SK-MEL-5 (cell line): ENCODE measurements at places on chromosomes 1 and 21.

DNA sequence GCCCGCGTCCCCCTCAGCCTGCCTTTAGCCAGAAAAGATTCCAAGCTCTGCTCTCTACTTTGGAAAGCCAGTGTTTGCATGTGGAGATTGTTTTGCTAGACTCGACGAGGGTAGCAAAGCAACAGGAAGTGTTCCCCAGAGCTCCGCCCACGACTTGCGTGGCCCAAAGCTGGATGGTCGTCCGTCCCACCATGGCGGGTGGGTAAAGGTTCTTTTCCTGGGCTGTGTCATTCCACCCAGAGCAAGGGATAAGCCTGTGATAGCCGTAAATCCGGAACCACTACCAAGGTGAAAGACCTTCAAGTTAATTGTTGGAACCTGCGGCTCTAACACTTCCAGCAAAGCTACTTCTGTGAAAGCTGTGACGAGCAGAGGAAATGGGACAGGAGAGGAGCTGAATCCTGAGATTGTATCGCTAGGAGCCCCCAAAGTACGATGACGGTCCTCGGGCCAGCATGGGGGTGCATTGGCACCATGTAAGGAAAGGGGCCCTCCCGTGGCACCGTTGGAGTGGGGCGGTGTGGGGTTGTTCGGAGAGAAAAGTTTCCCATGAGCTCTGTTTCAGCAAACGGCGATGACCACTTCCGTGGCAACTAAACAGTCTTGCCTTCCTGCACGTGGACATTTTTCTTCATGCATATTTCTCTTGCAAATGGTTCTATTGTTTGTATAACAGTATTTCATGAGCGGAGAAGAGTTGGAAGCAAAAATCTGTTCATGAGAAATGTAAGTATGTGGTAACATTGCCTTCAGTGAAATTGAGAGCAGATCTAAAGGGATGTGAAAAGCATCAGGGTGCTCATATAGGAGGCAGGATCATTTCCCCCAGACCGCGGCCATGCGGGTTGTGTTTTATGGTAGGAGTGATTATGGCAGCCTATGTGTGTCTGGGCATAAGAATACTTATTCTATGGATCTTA lies 8.4 kb downstream of the MX2 start:
- DNase-seq, result no peak

DNA sequence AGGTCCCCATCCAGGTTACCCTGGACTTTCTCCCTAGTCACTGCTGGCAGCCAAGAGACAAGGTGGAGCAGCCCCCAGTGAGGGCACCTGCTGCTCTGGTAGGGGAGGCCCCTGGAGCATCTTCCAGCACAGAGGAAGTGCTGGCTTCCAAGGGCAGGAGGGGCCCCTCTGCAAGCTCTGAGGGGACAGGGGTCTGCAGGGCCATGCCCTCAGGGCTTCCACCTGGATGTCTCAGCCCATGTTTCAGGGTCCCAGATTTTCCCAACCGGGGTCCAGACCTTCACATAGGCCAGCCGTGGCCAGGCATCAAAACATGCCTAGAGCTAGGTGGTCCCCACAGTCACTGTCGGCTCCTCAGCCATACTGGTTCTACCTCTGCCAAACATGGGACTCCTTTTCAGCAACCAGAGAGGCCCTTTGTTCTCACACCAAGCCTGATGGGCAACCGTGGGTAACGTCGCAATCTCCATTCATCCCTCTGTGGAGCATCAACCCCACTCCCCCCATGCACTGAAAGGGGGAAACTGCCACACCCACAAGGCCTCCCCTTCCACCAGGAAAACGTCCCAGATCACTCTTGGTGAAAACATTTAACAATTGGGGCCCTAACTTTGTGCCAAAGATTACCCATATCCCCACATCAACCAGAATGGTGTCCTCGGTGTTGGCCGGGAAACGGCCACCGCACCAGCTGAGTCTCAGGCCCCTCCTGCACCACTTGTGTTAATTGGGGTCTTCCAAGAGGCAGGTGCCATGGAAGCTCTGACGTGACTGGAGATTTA lies 1.9 kb upstream of the COL6A2 start:
- DNase-seq, result no peak

GRCh38 chr1:153872331-153872730 lies 50.4 kb downstream of the GATAD2B start:
- no peak for DNase-seq

DNA sequence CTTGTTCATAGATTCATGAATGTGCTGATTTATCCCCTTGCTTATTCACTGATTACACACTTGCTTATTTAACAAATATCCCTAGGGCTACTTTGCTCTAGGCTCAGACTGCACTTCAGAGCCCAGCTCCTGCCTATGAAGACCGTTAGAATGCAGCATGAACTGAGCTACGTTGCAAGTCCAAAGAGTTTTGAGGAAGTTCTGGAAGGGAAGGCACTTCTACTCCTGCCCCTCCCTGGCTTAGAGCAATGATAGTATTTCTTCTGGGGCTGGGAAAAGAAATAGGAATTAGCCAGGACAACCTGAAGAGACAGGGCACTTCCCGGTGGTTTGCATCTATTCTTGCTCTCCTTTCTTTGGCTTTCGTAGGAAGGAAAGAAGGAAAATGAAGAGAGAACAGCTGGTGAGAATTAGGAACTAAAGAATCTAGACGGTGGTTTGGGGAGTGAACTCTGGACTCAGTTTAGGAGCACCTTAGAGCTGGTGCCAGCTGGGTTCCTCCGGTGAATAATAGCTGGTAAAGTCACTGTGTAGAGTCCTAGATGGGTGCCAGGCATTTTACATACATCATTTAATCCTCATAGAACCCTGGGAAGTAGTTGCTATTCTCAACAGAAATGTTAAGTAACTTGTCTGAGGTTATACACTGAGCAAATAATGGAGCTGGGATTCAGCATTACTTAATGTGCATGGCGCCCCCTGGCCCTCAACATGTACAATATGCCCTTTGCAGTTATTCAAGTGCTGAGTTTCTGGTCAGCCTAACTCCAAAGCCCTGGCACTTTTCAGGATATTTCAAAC lies 65.9 kb downstream of the NDUFS5 start:
- DNase-seq, result peak; percentile 72

DNA sequence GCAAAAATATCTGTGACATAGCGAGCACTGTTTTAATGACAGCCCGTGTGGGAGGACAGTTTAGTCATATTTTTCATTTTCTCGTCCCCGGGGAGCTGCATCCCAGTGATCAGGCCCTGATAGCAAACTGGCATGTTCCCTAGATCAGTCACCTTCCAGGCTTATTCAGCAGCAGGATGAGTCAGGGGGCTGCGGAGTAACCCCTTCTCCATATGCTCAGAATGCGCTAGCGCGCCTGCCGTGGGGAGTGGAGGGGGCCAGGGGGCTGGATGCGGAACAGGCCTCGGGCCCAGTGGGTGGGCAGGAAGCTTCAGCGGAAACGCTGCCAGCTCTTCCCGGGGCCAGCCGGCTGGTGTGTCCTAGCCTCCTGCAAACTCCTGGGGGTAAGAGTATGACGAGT lies 94.0 kb downstream of the KCND3 start:
- no peak for DNase-seq

GRCh38 chr1:177753655-177754054 lies 216.2 kb downstream of the SEC16B start:
- DNase-seq, result no peak

DNA sequence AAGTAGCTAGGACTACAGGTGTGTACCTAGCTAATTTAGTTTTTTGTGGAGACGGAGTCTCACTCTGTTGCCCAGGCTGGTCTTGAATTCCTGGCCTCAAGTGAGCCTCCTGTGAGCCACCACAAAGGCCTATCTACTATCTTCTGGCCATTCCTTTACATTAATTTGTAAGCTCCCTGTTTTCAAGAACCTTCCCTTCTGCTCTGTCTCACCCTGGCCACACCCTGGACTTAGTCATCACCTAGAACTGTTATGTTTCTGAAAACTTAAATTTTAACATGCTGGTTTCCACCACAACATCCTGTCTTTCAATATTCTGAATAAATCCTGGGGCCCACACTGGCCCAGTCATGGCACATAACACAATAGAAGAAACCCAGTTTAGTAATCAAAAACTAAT lies 4.9 kb upstream of the B4GALT3 start:
- no peak for DNase-seq

DNA sequence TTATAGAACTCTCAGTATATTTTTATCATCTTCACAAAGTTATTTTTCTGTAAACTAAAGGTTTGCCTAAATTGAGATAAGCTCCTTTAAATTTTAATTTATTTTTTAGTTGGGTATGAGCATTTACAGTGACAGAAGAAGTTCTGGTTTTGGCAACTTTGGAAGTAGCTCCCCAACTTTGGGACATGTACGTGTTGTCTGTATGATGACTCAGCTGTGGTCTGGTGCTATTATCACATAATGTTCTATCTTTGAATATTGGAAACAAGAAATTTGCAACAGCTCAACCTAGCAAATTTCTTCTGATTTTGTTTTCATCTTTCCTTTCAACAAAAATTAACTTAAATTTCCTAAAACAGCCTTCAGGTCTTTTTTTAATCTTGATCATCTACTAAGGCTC lies 46.6 kb upstream of the C1orf105 start:
- no peak for DNase-seq

DNA sequence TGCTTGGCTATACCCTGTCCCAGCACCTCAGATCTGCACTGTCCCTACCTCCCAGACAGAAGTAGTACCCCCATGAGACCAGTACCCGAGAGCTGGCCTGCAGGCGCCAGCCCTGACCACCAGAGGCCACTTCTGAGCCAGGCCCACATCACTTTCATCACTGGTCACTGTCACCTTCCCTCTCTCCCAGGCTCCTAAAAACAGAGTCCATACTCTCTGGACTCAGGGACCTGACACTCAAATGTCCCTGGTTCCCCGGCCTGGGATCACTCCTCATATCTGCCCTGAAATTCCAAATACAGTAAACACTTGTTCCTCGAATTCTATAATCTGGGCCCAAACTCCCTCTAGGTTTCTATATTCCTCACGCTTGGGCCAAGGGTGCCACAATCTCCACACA lies 18.7 kb downstream of the TMEM53 start:
- DNase-seq, result peak; percentile 49

GRCh38 chr1:170624146-170624545 lies 39.8 kb upstream of the PRRX1 start:
- DNase-seq, result no peak

DNA sequence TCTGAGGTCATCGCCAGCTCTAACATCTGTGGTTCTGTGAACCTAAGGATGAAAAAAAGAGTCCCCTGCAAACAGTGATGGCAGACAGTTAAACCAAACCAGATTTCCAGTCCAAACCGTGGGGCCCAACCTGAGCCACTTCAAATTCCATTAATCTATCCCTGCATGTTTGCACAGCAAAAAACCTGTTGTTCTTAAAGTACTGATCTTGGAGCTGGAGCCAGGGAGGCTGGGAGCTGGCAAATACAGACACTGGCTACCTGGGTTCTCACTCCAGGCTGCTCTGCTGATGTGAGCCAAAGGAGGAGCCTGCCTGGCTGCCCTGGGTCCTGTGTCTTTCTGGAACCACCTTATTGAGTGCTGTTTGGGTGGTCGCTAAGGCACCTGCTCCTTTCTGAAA lies 16.4 kb downstream of the LDLRAD1 start:
- no peak for DNase-seq

DNA sequence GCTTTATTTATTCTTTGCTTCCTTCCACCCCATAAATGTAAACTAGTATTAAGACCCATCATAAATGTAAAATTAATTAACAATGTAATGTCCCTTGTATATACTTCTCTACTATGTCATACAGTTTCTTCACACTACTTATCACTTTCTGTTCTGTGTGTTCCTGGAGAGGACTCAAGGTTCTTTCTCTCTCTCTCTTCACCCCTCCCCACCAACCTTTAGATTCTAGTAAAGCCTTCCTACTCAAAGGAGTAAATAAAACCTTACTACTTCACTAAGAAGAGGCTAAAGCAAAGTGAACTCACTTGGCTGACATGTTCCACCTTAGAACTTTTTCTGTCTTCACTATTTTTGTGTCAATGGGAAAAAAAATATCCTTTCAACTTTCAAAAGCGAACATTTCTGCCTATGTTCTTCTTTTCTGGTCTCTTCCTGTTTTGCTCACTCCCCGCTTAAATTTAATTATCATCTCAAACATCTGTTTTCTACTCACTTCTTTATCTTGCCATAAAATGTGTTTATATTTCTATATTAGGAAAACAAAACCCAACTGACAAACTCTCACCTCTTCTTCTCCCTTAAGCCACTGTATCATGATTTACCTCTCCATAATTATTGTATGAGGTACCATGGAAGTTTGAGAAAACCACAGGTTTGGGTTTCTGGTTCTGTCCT lies 260.3 kb downstream of the DPYD start:
- DNase-seq, result no peak

DNA sequence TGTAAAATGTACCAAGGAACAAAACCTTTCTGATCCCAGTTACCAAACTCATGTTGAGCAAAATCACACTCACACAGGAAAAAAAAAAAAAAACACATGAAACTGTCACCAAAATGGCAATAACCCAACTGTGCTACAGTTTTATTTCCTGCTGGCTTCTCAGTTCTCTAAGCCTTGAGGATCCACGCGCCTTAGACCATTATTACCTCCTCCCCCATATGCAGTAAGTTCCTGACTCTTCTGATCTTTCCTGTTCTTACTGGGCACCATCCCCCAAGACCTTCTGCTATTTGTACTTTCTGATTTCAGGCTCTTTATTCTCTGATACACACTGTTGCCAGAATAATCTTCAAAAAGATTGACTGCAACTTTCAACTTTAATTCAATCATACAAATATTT lies 79.6 kb downstream of the SLC45A1 start:
- no peak for DNase-seq

DNA sequence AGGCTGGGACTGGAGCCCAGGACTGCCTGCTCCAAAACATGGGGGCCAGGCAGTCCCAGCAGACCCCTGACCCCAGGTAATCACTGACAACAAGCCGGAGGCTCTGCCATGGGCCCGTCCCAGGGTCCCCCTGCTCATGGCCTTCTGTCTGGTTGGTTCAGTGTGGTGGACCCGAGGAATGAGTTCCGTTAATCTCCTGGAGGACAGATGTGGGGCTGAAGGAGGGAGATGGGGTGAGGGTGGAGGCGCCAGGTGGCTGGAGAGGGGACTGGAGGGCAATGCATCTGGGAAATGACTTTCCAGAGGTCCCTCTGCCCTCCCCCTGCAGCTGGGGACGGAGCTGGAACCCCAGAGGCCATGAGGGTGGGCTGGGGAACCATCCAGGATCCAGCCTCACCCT lies 103.2 kb downstream of the EBNA1BP2 start:
- DNase-seq, result no peak

GRCh38 chr1:86235852-86236251 lies 79.3 kb upstream of the COL24A1 start:
- DNase-seq, result no peak

DNA sequence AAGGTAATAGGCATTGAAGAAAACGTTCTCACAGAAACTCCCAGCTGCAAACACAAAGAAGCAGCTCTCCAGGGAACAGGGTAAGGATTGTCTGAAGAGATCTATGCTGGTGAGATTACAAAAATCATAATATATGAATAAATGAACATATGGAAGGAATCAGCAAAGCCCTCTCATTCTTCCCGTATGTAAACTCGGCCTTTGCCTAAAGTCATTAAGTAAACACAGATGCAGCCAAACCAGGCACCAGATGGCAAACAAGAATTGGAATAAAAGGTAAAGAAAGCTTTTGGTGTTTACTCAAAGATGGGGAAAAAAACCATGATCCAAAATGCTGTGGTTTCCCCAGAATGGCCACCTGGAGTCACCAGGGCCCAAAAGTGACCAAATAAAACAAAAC lies 76.6 kb upstream of the HOOK1 start:
- DNase-seq, result no peak
